MCF 10A (cell line): ENCODE measurements at places on chromosomes 7 and 10. TPM values are rescaled to one million over a fixed set of nuclear protein-coding genes. Genes with fewer than 3 reads are reported as not detected.
A peak's percentile ranks its signal among the peaks of the same experiment; 100 is the strongest.

The CNTNAP2 gene
- 1.0 and 1.1 TPM in 2 replicates for total RNA-seq

The CCZ1B gene
- total RNA-seq, result 34.9 and 43.7 TPM in 2 replicates

GRCh38 chr7:31550432-31550831, 36.5 kb downstream of the ITPRID1 start:
- DNase-seq, result no peak

The NRP1 gene
- total RNA-seq, result 66.6 and 117 TPM in 2 replicates

DNA sequence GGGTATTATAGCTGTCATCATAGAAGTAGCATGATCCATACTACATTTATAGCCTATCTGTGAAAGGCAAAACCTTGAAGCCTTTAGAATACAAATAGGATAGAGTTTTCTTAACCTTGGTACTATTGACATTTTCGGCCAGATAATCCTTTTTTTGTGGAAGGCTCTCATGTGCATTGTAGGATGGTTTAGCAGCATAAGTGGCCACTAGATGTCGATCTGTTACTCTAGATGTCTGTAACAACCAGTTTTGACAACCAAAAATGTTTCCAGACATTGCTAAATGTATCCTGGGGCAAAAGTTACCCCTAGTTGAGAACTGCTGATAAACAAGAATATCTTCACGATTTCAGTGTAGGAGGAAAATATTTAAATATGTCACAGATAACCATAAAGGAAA, 319.4 kb upstream of the GALNT17 start:
- no peak for DNase-seq

The VAX1 gene
- not detected in 2 replicates for total RNA-seq

DNA sequence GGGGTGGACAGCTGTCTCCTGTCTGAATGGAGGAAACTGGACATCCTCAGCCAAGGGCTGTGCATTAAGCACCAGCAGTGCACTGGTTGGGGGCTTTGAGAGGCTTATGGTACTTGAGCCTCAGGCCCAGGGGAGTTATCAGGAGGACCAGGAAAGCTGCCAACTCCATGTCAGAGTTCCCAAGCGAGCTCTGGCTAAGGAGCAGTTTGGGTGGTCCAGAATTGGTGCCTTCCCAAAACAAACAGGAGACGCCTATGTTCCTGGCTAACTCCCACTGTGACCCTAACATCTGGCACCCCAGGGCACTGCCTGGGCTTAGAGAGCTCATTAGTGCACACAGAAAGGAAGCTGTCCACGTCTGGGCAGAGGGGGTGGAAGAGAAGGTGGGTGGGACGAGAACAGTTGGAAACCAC, 408.6 kb upstream of the NPVF start:
- no peak for DNase-seq

DNA sequence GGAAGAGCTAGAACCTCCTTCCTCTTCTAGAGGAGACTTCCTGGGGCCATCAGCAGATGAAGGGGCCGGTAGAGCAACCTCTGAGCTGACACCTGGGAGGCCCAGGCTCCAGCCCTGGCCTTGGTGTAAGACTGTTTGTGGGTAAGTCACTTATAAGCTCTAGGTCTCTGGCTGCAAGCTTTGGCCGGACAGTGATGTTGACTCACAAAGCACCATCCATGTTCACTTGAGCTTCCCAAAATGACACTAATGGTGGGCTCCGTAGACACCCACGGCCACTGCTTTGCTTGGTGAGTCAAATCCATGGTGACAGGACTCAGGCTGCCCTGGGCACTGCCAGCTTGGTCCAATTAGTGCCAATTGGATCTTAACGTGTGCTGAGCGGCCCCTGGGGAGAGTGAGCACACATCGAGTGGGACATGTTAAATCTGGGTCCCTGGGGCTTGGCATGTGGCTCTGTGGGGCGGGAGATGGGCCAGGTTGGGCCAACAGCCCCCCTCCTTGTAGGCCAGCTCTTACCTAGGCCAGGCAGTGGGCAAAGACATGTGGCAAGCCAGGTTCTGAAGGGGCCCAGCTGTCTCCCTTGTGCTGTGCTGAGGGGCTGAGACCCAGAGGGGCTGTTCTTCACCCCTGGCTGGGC, 16.7 kb downstream of the NEURL1 start:
- DNase-seq, result no peak

The HOGA1 gene
- total RNA-seq, result 0.88 and 1.7 TPM in 2 replicates

The SPACDR gene
- 0.49 and 0.74 TPM in 2 replicates for total RNA-seq

The DRGX gene
- not detected in 2 replicates for total RNA-seq

DNA sequence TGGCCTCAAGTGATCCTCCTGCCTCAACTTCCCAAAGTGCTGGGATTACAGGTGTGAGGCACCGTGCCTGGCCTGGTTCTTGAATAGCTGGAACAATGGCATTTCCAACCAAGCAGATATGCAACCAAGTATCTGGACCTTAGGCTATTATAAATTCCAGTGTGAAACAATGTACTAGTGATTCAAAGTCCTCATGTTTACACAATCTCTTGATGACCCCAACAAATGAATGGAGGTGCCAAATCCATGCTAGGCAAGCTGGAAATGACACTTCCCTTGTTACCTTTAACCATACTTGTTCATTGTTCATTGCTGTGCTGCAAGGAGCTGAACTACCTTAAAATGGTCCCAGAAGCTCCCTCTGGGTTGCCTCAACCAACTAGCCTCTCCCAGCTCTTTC, 282.2 kb upstream of the KLF14 start:
- DNase-seq, result peak; percentile 56

The TSPAN12 gene
- not detected in 2 replicates for total RNA-seq

GRCh38 chr7:131026297-131027000, 292.4 kb upstream of the KLF14 start:
- DNase-seq, result peak; percentile 71

The PLEKHA1 gene
- total RNA-seq, result 55.8 and 56.7 TPM in 2 replicates

The SKIDA1 gene
- total RNA-seq, result 0.56 and 1.2 TPM in 2 replicates

GRCh38 chr7:125668321-125668993, 738.8 kb upstream of the POT1 start:
- no peak for DNase-seq

The IL15RA gene
- 6.0 and 7.9 TPM in 2 replicates for total RNA-seq

The METTL27 gene
- 4.4 and 7.3 TPM in 2 replicates for total RNA-seq

- no peak for DNase-seq
Measured at GRCh38 chr10:72720814-72721660, 29.1 kb downstream of the MCU start.

- no peak for DNase-seq
Measured at GRCh38 chr10:113474752-113475151, 78.1 kb upstream of the HABP2 start.

The ASB10 gene
- not detected in 2 replicates for total RNA-seq

DNA sequence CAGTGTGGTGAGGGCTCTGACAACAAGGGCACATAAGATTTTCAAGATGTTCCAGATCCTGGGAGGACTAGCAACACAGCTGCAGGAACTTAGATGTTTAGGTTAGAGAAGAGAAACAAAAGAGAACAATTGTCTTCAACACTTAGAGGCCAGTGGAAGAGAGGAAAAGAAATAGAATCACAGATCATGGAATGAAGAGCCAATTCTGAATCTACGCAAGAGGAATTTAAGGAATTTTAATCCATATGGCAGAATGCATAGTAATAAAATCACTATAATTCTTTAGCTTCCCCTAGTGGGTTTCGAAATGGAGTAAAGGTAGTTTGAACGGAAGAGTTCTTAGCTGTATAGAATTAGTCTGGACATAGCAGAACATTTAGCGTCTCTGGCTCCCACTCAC, 114.6 kb upstream of the LRRTM3 start:
- no peak for DNase-seq

The ZC3HAV1L gene
- total RNA-seq, result 10.9 and 13.7 TPM in 2 replicates

DNA sequence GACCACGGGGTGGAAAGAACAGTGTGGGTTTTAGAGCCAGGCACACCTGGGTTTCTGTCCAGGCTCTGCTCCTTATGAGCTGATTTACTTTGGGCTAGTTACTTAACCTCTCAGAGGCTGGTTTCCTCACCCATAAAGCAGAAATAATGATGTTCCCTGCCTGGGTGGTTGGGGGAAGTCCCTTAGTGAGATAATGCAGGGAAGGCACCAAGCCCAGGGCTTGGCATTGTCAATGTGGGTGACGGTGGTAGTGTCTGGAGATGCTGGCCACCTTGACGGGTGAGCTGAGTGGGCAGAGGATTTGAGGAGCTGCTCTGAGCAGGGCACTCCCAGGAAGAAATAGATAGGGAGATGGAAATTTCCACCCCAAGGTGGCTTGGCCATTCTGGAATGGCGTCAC, 65.2 kb downstream of the SH2D4B start:
- DNase-seq, result no peak

The FAM25G gene
- total RNA-seq, result not detected in 2 replicates

The PLEKHS1 gene
- total RNA-seq, result not detected in 2 replicates

- DNase-seq, result no peak
Measured at GRCh38 chr10:3347413-3348182, 175.0 kb upstream of the PITRM1 start.

- DNase-seq, result no peak
Measured at GRCh38 chr7:16698200-16698905, 52.4 kb downstream of the BZW2 start.

The KCNMA1 gene
- 7.5 and 16.4 TPM in 2 replicates for total RNA-seq

The AKR1C4 gene
- total RNA-seq, result not detected in 2 replicates

The AVPI1 gene
- 276 and 305 TPM in 2 replicates for total RNA-seq

- DNase-seq, result no peak
Measured at GRCh38 chr10:119541046-119541445, 1.5 kb downstream of the RGS10 start.

The SPDYE9 gene
- not detected in 2 replicates for total RNA-seq

- DNase-seq, result no peak
Measured at GRCh38 chr10:101289541-101289940, 60.3 kb upstream of the LBX1 start.

DNA sequence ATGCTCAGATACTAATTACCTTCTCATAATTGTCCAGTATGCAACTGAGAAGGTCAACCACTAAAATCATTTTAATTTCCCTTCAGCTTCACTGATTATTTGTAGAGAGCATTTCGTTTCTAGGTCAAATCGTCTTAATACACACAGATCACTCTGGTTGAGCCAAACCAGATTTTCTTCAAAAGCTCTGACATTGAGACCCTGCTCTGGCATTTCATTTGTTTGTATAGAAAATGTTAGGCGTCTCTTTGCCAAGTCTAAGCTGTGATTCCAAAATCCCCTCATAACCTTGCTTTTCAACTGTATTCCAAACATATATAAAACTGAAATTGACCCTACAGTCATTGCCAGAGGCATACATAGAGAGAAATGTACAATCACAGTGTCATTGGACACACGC, 520.0 kb downstream of the CNTNAP2 start:
- DNase-seq, result no peak

DNA sequence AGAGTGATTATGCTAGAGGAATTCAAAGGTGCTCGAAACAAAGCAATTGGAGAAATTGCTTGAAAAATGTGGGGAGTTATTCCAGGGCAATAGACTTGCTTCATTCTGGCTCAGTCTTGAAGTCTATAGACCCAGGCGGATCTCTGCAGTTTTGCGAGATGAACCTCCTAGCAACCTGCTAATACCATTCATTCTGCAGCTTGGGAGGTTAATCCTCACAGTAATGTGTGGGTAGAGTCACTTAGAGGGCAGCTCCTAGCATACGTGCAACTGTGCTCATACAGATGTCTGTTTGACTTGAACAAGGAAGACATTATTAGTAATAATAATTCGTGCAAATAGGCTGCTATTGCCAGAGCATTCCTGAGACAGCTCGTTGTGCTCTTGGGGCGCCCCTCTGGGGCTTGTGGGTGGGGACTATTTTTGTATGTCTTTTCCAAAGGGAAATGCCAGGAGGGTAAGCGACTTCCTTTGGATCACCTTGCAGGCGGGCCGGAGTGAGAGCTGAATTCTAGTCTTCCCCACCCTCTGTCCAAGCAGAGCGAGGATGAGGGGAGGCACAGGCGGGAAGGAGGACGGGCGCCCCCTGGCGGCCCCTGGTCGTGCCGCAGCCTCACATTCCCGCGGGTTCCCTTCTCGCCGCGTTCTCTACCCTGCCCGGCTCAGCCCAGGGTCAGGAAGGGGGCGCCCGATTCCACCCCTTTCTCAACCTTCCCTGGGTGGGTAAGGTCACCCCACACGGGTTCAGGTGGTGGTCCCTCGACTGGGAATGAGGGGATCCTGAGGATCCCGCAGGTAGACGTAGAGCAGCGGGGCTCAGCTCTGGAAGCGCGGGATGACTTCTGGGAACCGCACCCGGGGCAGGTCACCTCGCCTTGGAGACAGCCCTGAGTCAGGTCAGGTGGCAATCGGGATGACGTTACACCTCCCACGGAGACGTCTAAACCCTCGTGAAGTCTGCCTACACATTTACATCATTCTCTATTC, 241.5 kb downstream of the PHTF2 start:
- no peak for DNase-seq

GRCh38 chr10:92274071-92274470, 16.8 kb downstream of the CPEB3 start:
- DNase-seq, result no peak

GRCh38 chr7:30678805-30679204, 3.5 kb downstream of the CRHR2 start:
- DNase-seq, result no peak

DNA sequence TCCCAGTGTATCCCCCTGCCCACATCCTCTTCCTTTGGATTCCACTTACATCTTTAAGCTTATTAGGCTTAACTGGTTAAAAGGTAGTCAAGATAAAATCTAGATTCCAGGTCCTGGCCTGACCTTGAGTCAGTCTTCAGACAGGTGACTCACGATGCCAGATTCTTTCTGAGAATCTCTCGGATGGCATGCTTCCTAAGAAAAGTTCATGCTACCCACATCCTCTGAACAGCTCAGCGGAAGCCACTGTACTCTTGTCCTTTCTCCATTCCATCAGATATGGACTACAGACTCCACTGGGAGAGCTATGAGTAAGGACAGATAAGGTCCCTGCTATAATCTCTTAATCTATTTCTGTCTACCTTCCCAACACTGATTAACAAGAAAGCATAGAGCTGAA, 43.4 kb downstream of the DNMBP start:
- DNase-seq, result peak; percentile 78

The OPN1SW gene
- not detected in 2 replicates for total RNA-seq

DNA sequence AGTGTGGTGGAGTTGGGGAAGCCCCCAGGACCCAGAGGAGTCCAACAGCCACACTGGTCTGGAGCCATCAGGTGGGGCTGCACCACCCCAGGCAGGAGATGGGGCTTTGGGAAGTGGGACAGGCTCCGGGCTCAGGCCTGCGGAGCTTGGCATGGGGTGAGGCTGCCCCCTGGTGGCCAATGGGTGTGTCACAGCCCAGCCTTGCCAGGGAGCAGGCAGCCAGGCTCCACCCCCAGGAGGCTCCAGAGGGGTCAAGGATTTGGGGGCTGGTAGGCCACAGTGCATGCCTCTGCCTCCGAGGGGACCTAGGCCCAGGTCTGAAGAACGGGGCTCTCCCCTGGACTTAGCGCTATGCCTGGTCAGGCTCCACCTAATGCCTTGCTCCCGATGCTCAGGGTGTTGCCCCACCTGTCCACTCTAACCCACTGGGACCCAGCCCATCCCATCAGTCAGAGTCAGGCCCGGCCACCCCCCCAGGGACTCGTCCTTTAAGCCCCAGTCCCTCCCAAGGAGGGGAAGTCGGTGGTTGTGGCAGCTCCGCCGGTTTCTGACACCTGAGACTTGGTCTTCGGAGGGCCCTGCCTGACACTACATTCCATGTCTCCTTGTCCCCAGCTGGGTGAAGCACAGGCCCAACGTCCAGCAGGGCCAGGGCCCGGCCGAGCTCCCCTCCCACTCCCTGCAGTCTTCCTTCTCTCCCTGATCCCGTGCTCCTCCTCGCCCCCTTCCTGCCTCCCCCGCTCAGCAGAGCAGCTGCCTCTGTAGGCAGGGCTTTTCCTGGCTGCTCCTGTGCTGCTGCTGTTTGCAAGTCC, 11.3 kb upstream of the SAMD8 start:
- DNase-seq, result peak; percentile 70
